ENCODE measurements at places on chromosomes 16 and 17.

- no peak for DNase-seq
Observed at GRCh38 chr17:81665205-81666091, 957 bp downstream of the OXLD1 start.

GRCh38 chr16:85789773-85790172 lies 9.6 kb downstream of the EMC8 start:
- no peak for DNase-seq

DNA sequence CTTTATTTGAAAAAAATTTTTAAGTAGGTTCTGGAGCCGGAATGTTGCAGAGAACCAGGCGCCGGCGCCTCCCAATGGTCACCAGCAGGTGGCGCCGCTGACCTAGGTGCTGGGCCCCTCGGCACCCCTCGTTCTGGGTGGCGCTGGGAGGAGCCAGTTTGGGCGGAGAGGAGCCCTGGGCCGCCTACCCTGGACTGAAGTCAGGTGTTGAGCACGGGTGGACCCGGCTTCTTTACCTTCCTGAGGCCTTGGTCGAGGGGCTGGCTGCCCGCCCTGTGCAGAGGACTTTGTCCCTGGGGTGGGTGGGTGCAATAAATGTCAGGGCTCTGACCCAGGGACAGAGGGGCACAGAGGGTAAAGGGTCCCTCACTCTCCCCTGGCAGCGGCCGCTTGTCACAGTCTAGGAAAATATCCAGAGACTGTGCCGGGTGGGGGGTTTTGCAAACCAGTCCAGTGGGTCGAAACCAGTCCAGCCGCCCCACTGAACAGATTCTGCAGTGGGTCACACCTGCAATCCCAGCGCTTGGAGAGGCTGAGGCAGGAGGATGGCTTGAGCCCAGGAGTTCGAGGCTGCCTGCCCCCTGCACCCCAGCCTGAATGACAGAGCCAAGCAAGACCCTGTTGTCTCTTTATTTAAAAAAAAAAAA lies 30.1 kb upstream of the TNFRSF13B start:
- peak; percentile 85 for DNase-seq

DNA sequence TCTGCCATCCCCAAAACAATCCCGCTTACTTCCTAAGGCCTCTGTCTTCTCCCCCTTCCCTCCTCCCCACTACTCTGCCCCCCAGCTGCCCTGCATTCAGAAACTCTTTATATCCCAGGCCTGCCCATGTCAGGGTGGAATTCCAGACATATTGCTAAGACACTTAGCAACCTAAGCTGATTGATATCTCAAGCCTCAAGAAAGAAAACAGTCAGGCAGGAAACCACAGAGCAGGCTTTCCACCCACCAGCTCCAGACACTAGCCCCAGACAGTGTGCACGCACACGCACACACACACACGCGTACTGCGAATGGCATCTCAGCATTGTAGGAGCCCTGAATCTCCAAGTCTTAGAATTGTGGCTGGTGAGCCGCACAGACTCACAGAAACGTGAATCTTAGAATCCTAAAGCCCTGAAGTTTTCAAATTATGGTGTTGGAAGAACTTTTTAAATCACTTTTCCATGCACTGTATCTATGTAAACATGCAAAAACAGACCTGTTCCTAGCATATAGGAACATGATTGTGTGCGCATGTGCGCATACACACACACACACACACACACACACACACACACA lies 8.8 kb upstream of the LPCAT2 start:
- no peak for DNase-seq

GRCh38 chr17:47937941-47938340 lies 3.4 kb upstream of the PNPO start:
- no peak for DNase-seq

GRCh38 chr16:58035356-58036170 lies 10.0 kb downstream of the MMP15 start:
- no peak for DNase-seq

DNA sequence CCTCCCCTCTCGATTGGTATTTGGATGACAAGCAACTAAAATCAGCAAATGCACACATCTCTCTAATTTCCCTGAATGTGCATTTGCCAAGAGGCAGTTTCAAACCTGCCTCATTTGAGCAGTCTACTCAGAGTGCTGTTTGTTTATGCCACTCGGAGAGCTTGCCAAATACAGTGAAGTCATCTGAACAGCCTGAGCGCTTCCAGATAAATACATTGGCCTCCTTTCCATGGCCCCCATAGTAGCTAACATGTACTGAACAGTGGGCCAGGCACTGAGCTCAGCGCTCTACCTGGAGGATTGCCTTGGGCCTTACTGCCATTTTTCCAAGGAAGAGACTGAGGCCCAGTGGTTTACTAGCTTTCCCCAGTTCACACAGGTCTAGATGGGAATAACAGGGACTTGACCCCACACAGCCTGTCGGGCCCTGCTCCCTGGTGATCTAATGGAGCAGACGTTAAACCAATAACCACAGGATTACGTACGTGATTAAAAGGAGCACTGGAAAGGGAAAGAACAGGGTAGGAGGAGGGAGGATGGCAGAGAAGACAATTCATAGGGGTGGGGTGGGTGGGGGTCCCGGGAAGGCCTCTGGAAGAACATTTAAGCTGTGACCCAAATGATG lies 18.7 kb upstream of the ANKRD40CL start:
- DNase-seq = no peak

All from GM19239 (cell line).